ENCODE measurements at places on chromosomes 5 and 9. TPM values are rescaled to one million over a fixed set of nuclear protein-coding genes. Genes with fewer than 3 reads are reported as not detected.

Gene FCN2
- not detected for total RNA-seq

Gene INPP5E
- total RNA-seq, result 8.8 TPM

Gene TMOD1
- 16.1 TPM for total RNA-seq

Gene BRD3
- 27.4 TPM for total RNA-seq

Gene NIM1K
- total RNA-seq, result 0.52 TPM

Gene MXD3
- 13.2 TPM for total RNA-seq

Gene HOMER1
- 1.6 TPM for total RNA-seq

Gene SOHLH1
- not detected for total RNA-seq

Gene FIBCD1
- 0.78 TPM for total RNA-seq

Gene PRDM9
- not detected for total RNA-seq

Gene SLC35D2
- total RNA-seq, result 25.1 TPM

Gene PDGFRB
- total RNA-seq, result 34.2 TPM

Gene ELAVL2
- not detected for total RNA-seq

Gene PNPLA7
- total RNA-seq, result 16.1 TPM

Gene ARSI
- not detected for total RNA-seq

Measured in body of pancreas (tissue), 4 donors.